ENCODE measurements at places on chromosomes 12 and 14.

GRCh38 chr12:91274916-91275315 is 92.3 kb upstream of the DCN start:
- no peak for DNase-seq

DNA sequence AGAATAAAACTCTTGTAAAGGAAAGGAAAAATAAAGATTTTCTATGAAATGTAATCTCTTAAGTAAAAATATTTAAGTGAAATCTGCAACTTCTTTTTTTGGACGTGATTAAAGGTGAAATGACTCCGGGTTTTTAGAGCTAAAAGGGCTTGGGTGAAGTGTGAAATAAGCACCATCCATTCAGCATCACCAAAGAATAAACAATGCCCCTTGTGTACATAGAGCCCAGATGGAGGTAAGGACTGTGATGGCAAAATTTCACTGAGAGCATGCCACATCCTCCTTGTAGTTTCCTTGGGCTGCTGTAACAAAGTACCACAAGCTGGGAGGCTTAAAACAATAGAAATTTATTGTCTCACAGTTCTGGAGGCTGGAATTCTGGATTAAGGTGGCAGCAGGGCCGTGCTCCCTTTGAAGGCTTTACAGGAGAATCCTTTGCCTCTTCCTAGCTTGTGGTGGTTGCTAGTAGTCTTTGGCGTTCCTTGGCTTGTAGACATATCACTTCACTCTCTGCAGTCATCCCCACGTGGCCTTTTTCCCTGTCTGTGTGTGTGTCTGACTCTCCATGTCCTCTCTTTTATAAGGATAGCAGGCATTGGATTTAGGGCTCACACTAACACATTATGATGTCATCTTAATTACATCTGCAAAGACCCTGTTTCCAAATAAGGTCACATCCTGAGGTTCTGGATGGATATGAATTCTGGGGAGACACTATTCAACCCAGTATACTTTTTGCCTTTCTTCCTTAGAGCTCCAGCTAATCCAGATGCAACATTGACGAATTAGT is 24.2 kb downstream of the ZNF664 start:
- no peak for DNase-seq

GRCh38 chr14:38745861-38746260 is 357.2 kb downstream of the SEC23A start:
- no peak for DNase-seq

DNA sequence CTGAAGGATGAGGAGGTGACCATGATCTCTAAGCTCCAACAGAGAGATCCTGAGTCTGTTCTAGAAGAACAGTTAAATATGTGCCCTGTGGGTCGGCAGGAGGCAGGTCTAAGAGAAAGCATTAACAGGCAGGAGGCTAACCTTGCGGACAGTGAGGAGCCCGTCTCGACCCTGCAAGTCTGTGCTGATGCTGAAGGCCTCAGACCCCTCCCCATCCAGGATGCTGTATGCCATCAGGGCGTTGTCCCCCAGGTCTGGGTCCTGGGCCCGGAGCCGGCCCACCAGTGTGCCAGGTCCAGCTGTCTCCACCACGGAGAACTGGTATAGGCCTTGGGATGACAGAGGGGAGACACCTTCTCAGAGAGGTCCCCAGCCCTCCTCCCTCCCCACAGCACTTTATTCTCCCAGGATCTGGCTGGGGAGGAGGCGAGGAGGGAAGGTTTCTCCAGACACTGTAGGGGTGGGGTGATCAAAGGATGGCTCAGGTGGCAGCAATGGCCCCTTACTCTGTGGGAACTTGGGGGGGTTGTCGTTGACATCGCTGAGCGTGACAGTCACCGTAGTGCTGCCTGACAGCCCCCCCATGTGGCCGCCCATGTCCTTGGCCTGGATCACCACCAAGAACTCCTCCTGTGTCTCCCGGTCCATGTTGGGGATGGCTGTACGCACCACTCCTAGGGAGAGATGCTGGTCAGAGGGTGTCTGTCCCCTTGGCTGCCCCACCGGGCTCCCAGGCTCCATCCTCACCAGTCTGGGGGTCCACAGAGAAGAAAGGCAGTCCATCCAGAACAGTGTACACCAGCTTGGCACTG is 3.1 kb downstream of the CDH24 start:
- DNase-seq = no peak

DNA sequence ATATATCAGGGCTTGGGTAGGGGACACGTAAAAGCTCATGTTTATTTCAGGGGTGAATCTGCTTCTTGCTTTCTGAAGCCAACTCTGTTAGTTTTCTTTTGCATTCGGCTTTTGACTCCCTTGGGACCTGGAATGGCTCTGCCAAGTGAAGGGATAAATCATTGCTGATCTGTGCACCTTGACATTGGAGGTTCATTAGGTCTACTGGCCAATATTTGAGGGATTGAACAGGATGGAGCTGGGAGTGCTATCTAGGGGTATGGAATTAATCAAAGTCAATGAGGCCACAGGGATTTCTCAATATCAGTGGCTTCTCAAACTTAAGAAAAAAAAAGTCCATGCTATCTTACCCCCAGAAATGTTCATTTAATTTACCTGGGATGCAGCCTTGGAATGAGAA is 203.5 kb upstream of the RMST start:
- DNase-seq = no peak

DNA sequence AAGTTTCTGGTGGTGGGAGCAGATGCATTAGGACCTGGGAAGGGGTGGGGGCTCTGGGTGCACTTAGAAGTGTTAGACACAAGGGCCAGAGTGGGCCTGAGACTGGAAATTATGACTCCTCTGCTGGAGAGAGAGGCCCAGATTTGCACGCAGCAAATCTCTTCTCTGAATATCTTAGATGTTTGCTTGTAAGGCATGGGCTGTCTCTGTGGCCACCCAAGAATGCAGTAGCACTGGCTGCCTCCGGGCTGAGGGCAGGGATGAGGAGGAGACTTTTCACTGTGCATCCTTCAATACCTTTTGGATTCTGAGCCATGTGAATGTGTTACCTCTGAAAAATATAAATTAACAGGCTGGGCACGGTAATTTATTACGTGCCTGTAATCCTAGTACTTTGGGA is 14.0 kb upstream of the RABGGTA start:
- DNase-seq = no peak

DNA sequence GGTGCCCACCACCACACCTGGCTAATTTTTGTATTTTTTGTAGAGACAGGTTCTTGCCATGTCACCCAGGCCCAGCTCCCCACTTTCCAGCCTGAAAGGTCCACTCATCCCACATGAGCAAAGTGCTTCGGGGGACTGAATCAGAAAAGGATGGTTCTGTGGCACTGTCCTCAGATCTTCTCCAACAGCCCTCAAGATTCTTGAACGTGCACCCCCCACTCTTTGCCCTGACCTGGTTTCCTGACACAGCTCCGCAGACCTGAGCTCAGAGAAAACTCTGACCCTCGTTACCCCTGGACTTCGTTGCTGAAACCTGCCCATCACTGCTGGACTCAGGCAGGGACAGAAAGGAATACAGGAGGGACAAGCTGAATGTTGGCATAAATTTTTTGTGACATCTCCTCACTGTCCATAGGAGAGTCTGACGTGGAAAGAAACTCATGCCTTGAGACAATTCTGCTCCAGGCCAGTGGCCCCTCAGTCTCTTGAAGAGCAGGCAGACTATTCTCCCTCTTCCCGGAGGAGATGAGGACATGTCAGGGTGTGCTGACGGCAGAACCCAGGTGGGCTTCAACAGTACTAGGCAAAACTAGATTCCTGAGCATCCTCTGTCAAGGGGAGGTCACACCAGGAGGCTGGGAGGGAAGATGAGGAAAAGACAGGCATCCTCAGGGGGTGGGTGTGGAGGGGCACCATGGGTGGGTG is 149.3 kb downstream of the DPF3 start:
- no peak for DNase-seq

- DNase-seq = no peak
These were observed 30.3 kb upstream of the AMIGO2 start for GRCh38 chr12:47110011-47110541.

GRCh38 chr14:103014466-103015228 is 42.7 kb downstream of the CDC42BPB start:
- peak; percentile 85 for DNase-seq

DNA sequence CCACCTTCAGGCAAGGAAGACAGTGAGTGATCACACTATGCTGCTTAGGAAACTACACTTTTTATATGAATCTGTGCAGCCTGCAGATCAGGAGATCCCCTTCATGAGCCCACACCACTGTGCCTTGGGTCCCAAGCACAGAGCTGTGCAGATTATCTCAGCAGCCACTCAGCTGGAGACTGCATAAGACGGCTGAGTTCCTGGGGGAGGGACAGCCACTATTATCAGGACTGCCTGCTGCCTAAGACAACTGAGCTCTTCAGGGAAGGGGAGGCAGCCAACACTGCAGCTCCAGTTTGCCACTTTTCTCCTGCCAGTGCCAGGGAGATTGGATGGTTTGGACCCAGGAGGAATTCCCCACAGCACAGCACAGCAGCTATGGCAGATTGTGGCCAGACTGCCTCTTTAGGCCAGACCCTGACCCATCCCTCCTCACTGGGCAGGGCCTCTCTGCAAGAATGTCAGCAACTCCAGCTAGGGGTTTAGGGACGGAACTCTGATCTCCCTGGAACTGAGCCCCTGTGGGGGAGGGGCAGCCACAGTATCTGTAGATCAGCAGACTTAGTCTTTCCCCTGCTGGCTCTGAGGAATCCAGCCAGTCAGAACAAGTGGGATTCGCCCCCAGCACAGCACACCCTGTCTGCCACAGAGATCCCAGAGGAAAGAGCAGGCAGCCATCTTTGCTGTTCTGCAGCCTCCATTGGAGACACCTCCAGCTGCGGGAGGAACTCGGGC is 141.3 kb downstream of the KLHL28 start:
- DNase-seq = no peak

DNA sequence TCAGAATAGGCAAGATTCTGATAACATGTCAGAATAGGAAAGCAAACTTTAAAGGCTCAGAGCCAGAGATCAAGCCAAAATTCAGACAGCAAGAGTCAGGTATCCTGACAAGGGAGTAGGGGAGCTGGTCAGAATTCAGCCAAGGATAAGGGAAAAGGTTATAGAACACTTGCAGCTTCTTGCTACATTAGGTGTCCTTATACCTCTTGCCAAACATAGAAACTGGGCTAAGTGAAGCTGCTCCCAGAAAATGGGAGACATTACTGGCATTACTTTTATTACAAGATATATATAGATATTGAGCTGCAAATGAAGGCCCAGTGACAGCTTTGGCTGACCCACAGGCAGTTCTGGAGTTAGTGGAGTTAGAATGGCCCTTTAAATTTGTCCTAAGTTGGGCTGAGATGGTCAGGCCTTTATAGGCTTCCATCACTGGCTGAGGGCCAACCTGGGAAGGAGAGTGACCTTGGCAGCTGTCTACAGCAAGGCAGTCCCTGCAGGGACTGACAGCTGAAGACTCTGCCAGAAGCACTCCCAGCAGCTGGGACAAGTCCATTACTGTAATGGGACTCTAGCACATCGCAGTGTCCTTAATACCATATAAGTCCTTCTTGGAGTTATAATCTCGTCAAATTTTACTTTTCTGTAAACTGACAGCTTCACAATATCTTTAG is 83.0 kb downstream of the LRRC9 start:
- no peak for DNase-seq

GRCh38 chr12:68378872-68379606 is 46.9 kb upstream of the MDM1 start:
- no peak for DNase-seq

DNA sequence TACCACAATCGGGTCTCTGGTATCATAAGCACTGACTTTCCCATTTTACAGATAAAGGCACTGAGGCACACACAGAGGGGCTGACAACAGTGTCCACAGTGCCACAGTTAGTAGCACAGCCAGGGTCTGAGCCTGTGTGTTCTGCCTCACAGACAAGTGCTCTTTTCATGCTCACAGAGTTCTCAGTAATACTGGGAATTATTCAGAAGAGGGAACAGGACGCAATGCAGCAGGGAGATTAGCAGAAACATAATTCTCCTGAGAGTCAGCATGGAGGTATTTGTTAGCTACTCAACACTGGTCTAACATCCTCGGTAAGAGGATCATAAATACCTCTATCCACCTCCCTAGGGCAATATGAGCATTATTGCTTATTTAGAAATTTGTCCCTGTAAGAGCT is 219.3 kb upstream of the EEA1 start:
- DNase-seq = no peak

DNA sequence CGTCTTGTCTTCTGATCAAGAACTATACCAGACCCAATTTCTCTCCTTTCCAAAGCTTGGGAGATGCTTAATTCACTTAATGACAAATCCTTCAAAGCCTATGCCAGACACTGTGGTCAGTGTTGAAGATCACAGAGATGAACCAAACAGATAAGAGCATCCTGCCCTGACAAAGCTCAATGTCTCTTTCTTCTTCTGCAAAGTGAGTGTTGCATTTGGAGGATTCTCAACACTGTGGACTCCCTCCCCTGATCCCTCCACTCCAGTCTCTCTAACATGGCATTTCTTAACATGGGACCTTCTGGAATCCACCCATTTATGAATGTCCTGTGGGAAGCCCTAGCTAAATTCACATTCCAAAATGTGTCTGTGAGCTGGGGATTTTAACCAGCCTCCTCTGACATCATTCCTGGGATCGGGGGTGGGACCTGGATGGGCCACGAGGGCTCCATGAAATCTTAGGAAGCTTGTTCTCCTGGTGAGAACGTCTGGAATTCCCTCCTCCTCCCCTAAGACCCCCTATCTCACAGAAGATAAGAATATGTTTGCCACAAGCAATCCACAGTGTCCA is 20.3 kb downstream of the SYNE3 start:
- DNase-seq = no peak

GRCh38 chr12:93007544-93007943 is 78.4 kb upstream of the EEA1 start:
- no peak for DNase-seq

GRCh38 chr12:92233346-92234015 is 87.8 kb upstream of the BTG1 start:
- DNase-seq = no peak

- no peak for DNase-seq
These were observed 27.2 kb upstream of the MLXIP start for GRCh38 chr12:122051231-122051876.

DNA sequence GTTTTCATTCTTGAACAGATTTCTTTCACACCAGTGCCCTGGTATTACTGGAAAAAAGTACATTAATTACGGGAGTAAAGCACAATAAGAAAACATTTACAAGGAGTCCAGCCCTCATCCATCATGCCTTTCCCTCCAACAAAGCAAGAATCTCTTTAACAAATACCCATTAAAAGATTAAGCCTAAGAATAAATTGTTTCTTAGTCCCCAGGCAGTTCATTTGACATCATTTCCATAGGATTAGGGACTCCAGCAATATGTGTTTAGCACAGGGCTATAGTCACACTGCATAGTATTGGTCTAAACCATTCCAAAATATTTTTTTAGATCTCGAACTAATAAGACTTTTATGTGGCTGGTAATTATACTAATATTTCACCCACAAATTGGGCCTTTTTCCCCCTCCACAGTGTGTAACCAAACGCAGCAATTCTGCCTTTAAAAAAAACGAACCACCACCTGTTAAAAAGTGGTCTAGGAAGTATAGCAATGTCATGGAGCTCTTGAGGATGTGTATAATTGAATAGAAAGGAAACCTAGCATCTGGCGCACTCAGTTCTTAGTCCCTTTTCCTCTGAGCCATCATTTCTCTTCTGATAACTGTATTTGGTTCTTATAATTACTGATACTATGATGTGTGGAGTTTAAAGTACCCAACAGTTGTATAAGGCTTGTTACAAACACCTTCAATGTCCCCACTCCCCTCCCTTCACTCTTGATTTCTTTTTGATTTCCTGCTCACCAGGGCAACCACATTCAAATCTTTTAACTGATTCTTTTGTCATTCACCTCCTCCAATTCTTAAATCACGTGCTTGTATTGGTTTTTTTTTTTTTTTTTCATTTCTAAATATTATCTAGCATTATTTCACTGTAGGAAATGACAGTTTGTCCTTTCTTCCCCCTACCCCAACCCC is 138.7 kb downstream of the ETV6 start:
- DNase-seq = no peak
